ENCODE measurements at places on chromosomes 3 and 15. TPM values are rescaled to one million over a fixed set of nuclear protein-coding genes. Genes with fewer than 3 reads are reported as not detected.
A peak's percentile ranks its signal among the peaks of the same experiment; 100 is the strongest.

ZNF774 gene
- total RNA-seq: 1.1 TPM

PARP3 gene
- 13.4 TPM for total RNA-seq

EFCC1 gene
- total RNA-seq: 0.24 TPM

SERPINI2 gene
- total RNA-seq: not detected

UCN2 gene
- not detected for total RNA-seq

TRPM1 gene
- not detected for total RNA-seq

SNTN gene
- total RNA-seq: not detected

PPP1R14D gene
- not detected for total RNA-seq

CLDN18 gene
- total RNA-seq: not detected

DNA sequence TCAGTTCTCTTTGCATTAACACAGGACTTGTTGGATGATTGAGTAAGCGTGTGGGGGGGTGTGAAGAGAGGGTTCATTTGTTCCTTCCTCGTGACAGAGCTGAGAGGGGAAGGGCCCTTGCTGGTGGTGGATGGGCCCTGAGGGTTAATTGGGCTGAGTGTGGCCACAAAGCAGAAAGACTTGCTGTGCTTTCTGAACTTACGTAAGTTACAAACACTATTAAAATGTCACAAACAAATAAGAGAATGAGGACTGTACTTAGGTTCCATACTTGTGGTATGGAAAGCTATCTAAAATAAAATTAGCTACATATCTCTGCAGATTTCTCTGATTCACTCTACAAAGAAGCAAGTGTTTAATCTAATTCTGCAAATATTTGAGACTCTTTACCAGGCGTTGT is 231.3 kb downstream of the LPP start:
- peaks cover 3% of the 10 kb centered on the region for H3K36me3 ChIP-seq
- DNase-seq: no peak
- H3K27me3 ChIP-seq: no peaks in the 10 kb centered on the region
- peaks cover 18% of the 10 kb centered on the region for H3K4me1 ChIP-seq

DNA sequence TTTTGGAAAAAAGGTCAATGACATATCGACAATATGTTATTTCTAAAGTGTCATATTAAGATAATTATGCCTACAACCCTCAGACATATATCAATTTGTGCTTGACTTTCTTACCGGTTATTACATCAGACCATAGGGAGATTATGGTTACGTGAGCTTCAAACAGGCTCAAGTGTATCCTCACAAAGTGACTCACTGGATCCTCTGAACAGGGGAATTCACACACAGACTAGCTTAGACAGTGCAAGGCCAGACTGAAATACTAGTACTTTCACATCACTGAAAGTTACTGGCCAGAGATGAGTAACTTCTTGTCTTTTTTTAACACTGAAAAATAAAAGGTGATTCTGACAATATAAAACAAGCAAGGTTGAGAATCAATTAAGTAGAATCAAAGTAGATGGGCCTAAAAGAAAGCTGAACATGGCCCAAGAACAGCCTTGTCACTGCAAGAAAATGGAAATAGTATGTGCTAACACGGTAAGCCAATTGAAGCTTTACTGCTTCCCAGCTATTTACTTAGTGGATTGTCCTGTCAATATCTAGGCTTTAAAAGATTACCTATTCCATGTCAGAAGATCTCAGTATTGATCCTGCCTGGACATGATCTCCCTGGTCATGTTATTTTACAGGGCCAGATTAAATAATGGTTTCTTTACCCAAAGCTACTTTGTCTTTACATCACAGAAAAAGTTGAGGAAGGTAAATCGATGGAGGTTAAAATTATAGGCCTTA is 848.6 kb downstream of the ROBO1 start:
- no peak for DNase-seq
- no peaks in the 10 kb centered on the region for H3K27me3 ChIP-seq
- H3K4me3 ChIP-seq: no peak overlapping the region
- H3K27ac ChIP-seq: no peak overlapping the region

GRCh38 chr3:43012174-43012573 is 33.1 kb downstream of the GASK1A start:
- DNase-seq: no peak
- peaks cover 2% of the 10 kb centered on the region for H3K4me1 ChIP-seq
- no peaks in the 10 kb centered on the region for H3K36me3 ChIP-seq
- H3K4me3 ChIP-seq: no peak overlapping the region

DNA sequence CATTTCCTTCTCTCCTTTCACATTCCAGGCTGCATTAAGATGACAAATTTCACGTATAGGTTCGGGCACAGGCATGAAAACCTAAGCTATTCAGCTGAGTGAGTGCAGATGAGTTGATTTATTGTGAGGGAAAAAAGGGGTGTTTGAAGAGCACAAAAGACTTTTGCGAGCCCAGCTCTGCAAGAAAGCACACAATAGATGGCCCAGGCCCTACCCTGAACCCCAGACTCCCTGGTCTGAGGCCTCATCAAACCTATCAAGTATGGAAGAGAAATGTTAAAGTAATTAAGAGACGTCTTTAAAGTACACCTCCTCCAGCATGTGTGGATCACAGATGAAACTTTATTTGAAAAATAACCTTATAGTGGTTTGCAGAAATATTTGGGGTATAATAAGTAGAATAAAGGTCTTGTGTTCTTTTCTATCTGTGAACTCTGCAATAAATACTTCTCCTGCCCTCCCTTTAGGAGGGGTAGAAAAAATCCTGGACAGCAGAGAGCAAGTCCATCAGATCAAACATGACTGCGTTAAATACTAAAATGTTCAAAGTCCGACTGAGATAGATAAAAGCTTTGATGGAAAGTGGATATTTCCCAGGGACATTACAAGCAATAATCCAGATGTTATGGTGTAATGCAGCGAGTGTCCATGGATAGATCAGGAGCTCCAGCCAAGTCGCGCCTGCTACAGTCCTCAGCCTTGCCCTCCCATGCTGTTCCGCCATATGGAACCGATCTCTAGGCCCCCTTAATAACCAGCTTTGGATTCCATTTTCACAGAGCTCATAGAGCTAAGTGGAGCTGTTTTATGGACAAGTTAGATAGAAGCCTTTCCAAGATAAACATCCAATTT is 121.5 kb downstream of the MCTP2 start:
- no peaks in the 10 kb centered on the region for H3K4me1 ChIP-seq
- peaks cover 8% of the 10 kb centered on the region for H3K36me3 ChIP-seq
- no peak overlapping the region for H3K4me3 ChIP-seq

GRCh38 chr3:187456250-187456649 is 88.1 kb downstream of the RTP4 start:
- H3K27ac ChIP-seq: no peak overlapping the region
- no peak overlapping the region for H3K4me3 ChIP-seq
- H3K27me3 ChIP-seq: peaks cover 16% of the 10 kb centered on the region

DNA sequence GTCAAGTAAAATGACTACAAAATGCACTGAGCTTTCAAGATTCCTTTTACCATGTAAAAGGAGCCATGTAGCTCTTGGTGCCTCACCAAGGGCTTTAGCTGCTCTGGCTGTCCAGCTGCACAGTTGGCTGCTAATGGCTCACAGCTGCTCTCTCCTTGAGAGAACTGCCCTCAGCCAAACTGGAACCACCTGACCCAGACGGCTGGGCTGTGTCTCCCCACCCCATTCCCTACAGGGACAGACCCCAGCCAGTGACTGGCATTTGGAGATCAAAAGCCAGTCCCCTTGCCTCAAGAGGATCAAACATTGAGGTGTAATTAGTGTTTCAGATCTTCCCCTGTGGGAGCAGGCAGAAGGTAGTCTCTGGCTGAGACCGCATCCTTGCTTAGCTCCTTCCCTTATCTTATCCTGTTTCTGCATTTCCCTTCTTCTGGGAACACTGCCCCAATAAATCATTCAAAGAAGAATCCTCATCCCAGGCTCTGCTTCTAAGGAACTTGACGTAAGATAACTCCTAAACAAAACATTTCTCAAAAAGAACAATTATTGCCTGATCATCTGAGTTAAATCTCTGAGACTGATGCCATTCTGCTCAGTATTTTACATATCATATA is 28.6 kb upstream of the UBE2E2 start:
- no peaks in the 10 kb centered on the region for H3K36me3 ChIP-seq
- DNase-seq: no peak
- H3K27ac ChIP-seq: no peak overlapping the region
- H3K27me3 ChIP-seq: no peaks in the 10 kb centered on the region
- no peaks in the 10 kb centered on the region for H3K4me1 ChIP-seq

DNA sequence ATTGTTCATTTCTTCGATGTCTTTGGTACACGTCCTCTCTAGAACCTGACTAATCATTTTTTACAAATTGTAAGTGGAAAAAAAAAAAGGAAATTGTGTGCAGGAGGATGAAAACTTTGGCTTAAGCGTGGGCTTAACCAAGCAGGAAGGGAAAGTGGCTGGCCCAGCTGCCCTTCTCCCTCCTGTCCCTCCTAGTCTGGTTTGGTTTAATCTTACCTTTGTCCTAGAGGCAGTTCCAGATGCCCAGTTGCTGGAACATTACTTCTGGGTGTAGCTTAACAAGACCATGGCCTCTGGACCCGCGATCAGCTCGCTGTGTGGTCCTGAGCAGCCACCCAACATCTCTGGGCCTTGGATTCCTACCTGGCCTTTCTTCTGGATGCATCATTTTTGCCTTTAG is 15.4 kb downstream of the PAQR5 start:
- no peak overlapping the region for H3K27ac ChIP-seq
- no peak for DNase-seq
- H3K4me3 ChIP-seq: no peak overlapping the region

DNA sequence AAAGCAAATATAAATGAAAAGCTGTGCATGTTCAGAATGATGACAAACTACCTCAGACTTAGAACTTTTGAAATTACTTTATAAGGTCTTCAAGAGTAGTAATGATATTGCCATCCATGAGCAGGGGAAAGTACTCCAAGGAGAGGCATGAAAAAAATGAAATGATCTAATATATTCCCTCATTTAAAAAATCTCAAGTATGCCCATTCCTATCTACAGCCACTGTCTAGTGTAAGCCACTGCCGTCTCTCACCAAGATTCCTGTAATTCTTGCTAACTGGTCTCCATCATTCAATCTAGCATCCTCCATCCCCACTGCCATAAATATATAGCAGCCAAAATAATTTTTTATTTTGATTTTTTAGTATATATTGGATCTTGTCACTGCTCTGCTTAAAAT is 258.8 kb downstream of the PLOD2 start:
- no peaks in the 10 kb centered on the region for H3K4me1 ChIP-seq
- H3K4me3 ChIP-seq: no peak overlapping the region
- DNase-seq: no peak
- H3K36me3 ChIP-seq: no peaks in the 10 kb centered on the region
- H3K27me3 ChIP-seq: no peaks in the 10 kb centered on the region

DNA sequence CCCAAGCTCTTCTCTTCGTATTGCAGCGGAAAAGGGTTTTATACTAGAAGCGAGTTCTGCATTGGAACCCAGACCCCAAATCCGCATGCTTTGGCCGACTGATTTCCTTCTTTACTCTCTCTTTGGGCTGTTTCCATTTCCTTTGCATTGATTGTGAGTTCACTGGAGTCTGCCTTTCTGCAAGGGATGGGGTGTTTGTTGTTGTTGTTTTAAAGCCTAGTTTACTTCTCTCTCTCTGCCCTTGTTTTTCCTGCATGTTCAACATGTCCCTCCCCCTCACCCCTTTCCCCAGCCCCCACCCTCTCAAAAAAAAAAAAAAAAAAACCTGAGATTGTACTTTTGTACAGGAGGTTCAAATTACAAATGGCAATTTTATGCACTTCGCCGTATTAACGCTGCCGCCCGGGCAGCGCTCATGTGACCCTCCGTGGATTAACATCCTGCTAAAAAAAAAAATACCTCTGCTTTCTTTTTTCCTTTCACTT is 2.2 kb downstream of the NR2F2 start:
- H3K36me3 ChIP-seq: peaks cover 3% of the 10 kb centered on the region
- H3K4me3 ChIP-seq: no peak overlapping the region
- peaks cover 76% of the 10 kb centered on the region for H3K27me3 ChIP-seq

- H3K27ac ChIP-seq: no peak overlapping the region
- H3K27me3 ChIP-seq: no peaks in the 10 kb centered on the region
- H3K4me1 ChIP-seq: no peaks in the 10 kb centered on the region
- DNase-seq: no peak
- no peaks in the 10 kb centered on the region for H3K36me3 ChIP-seq
Observed at GRCh38 chr15:87628311-87628710, 628.2 kb downstream of the NTRK3 start.

DNA sequence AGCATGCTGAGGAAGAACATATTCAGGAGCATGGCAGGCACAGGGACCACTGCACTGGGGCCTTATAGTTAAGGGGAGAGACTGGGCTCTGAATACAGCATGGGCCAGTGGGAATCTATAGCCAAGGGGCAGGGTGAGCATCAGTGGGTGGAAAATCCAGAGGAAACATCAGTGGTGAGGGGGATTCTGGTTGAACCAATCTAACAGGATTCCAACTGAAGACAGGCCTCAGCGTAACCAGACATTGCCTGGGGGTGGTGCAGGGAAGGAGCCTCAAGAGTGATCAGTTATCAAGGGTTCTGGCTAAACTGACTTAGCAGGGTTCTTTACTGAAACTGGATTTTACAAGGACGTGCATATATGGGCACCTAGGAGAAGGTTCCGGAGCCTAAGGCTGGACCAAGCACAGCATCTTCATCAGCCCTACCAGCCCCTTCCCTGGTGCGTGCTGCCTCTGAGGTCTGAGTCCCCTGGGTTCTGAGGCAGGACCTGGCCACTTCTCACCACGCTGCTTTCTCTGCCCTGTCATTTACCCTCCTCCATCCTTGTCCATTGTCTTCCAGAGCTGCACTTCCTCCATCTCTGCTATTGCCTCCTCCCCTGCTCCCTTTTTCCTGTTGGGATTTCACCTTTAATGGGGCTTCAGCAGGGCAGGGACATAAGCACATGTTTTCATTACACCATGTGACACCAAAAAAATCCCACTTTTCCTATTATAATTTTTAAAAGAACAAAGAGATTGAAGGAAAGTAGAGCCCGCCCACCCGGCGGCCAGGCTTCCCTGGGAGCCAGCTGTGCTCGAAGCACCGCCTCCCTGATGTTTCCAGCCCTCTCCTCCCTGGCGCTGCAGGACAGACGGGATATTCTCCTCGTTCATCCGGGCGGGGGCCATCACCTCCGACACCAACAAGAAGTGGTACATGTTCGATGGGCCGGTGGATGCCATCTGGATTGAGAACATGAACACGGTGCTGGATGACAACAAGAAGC is 52.1 kb downstream of the DNAH1 start:
- H3K4me1 ChIP-seq: peaks cover 3% of the 10 kb centered on the region
- H3K4me3 ChIP-seq: no peak overlapping the region
- peaks cover 8% of the 10 kb centered on the region for H3K36me3 ChIP-seq
- H3K27me3 ChIP-seq: no peaks in the 10 kb centered on the region
- no peak overlapping the region for H3K27ac ChIP-seq

GRCh38 chr3:57078344-57078634 is 17.8 kb downstream of the SPATA12 start:
- H3K36me3 ChIP-seq: no peaks in the 10 kb centered on the region
- peak overlapping the region; percentile 52 for H3K4me3 ChIP-seq
- DNase-seq: peak; percentile 39
- peaks cover 48% of the 10 kb centered on the region for H3K27me3 ChIP-seq

- H3K27ac ChIP-seq: no peak overlapping the region
- peaks cover 8% of the 10 kb centered on the region for H3K4me1 ChIP-seq
- peaks cover 16% of the 10 kb centered on the region for H3K36me3 ChIP-seq
- no peak overlapping the region for H3K4me3 ChIP-seq
- no peaks in the 10 kb centered on the region for H3K27me3 ChIP-seq
Observed at GRCh38 chr3:136682740-136683312, 69.4 kb downstream of the STAG1 start.
